Activated CD8-positive, alpha-beta memory T cell treated with anti-CD3 and anti-CD28 coated beads, Interleukin-2, amount 50 U/mL, for 4 hours (primary cell): ENCODE measurements at places on chromosomes 13 and 19.

DNA sequence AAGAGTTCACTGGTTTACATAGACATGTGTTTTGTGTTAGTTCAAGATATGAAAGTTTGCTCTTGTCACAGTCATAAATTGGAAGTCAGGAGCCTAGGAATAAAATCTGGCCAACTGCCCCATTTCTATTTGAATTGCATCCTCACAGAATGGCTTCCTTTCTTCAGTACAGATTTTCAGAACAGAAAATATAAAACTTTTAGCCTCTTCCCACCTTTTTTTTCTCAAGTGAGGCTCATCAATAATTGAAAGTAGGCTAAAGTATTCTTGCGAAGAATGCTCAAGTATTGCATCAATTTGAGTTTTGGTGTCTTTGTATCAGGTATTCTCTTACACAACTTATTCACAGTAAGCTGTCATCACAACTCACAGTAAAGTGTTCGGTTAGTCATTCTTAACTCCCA, 802.7 kb downstream of the PCDH9 start:
- DNase-seq: no peak

DNA sequence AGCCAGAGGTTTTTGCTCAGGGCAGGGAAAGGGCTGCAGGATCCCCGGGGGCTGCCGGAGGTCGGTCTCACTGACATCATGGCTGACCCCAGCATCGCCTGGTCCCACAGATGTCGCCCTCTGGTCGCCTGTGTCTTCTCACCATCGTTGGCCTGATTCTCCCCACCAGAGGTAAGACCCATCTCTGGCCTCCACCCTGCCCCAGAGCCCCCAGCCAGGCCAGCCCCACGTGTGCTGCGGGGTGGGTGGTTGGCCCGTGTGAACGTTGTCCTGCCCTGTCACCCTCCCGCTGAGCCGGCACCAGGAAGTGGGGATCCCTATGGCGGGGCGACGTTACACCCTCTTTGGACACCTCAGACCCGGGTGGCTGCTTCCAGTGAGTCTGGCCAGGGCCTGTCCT, 906 bp downstream of the FXYD5 start:
- DNase-seq: peak; percentile 40

- DNase-seq: peak; percentile 14
Observed at GRCh38 chr13:77230560-77230959, 96.3 kb downstream of the MYCBP2 start.

DNA sequence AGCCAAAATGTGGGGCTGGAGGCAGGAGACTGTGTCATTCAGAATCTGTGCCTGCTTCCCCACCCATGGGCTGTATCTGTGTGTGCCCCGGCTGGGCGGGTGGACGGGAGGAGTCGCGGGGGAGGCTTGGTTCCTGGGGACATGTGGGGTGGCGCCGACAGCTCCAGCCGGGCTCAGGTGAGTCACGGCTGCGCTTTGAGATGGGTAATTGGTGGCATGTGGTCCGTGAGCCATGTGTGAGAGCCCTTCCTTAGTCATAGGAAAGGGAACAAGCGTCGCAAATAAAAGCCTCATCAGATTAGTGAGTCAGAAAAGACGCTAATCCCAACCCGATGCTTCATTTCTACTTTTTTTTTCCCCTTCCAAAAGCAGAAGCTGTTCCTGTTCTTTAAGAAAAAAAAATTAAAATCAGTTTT, 118.6 kb upstream of the ZNF536 start:
- no peak for DNase-seq

DNA sequence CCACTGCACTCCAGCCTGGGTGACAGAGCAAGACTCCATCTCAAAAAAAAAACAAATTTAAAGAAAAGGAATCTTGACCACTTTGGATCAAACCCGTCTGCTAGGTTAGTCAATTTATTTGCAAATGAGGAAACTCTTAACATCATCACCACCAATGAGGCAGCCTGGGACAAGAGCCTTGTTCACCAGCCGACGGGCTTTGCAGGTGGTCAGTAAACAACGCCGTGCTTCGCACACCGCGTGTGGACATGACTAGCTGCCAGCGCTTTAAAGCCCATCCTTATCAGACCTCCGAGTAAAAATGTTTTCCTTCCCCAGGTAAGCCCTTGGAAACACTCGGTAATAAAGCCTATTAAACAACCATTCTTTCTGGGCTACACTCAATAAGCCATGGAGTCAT, 41.9 kb downstream of the INSR start:
- no peak for DNase-seq

GRCh38 chr13:93655154-93655553, 428.5 kb downstream of the GPC6 start:
- no peak for DNase-seq

DNA sequence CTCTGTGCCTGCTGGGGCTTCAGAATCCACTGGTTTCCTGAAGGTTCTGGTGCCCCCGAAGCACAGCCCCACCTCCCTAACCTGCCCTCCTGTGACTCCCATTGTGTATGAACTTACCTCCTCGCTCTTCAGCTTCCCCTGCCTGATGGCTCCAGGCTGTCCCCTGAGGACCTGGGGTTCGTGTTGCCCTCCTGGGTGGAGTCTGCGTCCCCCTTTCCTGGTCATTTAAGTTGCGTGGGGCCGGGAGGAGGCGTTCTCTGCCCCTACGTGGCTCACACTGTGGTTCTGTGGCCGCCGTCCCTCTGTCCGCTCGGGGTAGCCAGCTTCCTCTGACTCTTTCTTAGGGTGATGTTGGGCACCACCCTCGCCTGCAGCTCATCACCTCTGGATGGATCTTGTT, 13.9 kb downstream of the TFDP1 start:
- DNase-seq: peak; percentile 5

DNA sequence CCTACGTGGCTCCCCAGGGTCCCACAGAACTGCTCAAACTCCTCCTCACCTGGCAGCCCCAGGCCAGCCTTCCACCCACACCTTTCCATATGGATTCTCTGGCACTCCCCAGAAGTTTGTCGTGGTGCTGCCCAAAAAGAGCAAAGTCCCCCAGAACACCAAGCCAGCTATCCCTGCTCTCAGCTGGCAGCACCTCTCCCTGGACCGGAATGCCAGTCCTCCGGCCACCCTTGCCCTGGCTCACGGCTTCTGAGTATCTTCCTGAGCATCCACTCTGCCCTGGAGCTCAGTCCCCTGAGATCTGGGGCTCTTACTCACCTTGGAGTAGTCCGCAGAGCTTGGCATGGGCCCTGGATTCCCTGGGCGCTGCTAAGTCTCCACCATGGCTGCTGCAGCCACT, 166.5 kb upstream of the ZNF507 start:
- no peak for DNase-seq

- DNase-seq: no peak
Observed at GRCh38 chr19:34732612-34733211, 1.3 kb upstream of the ZNF181 start.

DNA sequence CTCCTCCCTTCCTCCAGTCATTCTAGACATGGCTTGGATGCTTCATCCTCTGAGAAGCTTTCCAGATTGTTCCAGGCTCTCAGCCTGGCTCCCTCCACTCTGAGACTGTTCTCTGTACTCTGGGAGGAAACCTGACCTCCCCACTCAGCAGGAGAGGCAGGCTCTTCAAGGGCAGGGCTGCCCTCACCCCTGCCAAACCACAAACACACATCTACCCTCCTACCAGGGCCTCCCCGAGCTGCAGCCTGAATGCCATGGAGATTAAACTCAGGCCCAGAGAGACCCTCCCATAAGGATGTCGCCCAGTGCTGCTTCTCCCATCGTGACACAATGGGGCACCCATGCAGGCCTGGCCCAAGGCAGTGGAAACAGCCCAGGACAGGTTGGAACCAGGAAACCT, 16.2 kb downstream of the NUMBL start:
- DNase-seq: no peak

GRCh38 chr13:29905845-29906244, 55.4 kb upstream of the UBL3 start:
- DNase-seq: no peak
